Upper lobe of left lung (tissue), 6 donors: ENCODE measurements at places on chromosomes 11 and 22.

DNA sequence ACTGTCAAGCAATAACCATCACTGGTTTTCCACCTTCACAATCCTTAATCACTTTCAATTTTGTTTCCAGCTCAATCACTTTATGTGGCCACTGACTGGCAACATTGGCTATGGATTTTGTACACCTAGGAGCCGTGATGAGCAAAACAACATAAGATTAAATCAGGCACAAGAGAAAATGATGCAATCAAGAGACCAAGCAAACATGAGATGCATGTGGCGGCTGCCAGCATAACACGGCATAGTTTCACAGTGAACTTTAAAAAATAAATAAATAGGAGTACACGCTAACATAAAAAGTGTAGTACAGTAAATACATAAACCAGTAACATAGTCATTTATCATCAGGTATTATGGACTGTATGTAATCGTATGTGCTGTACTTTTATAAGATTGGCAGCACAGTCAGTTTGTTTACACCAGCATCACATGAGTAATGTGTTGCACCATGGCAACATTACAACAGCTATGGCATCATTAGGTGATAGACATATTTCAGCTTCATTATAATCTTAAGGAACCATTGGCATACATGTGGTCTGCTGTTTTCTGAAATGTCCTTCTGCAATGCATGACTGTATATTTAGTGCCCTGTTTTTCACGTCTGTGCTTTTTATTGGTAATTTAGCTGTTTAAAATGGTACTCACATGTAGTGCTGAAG is 83.3 kb upstream of the PRDM11 start:
- no peak for DNase-seq

GRCh38 chr11:121644187-121644512 is 191.4 kb upstream of the SORL1-AS1 start:
- DNase-seq, result no peak

- no peak for DNase-seq
These were observed 81.1 kb upstream of the MYOD1 start for GRCh38 chr11:17638311-17638710.

GRCh38 chr11:64259533-64260067 is 8.3 kb downstream of the PLCB3 start:
- no peak for DNase-seq

- DNase-seq, result no peak
These were observed 231.0 kb downstream of the DDX10 start for GRCh38 chr11:108895579-108896480.

DNA sequence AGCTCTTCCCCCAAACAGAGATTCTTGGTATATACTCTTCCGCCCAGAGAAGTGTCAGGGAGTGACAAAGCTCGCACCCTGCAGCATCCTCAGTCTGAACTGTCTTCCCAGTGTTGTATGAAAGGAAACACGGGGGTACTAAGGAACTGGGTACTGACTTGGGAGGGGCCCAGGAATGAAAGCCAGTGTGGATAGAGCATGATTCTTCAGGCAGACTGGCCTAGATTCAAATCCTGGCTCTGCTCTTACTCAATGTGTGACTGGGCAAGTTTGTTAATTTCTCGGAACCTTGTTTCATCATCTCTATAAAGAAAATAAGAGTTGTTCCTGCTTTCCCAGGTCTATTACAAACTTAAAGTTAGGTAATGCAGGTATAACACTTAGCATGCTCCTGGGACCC is 266.0 kb upstream of the NARS2 start:
- no peak for DNase-seq

GRCh38 chr22:39723463-39723862 is 152.9 kb downstream of the CACNA1I start:
- no peak for DNase-seq

DNA sequence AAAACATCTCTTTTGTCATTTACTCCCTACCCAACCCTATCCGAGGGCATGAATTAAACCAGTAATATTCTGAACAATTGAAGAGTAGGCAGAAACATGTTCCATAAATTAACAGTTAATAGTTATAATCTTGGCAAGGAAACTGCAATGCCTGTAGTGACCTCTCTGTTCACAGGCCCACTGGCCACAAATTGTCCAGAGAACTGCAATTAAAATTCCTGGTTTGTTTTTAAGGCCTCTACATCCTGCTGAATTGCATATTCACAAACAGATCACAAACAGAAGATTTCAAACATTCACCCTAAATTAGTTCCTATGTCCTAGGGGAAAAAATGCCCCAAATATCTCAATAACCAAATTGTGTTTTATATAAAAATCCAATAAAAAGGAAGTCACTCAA is 143.2 kb upstream of the TRPC6 start:
- no peak for DNase-seq

GRCh38 chr11:110092515-110093406 is at the start of gene ZC3H12C:
ZC3H12C (plus strand) TSS chr11:110093392; CDS start chr11:110093412, 20 bp downstream.
- DNase-seq, result peak; percentile 97

DNA sequence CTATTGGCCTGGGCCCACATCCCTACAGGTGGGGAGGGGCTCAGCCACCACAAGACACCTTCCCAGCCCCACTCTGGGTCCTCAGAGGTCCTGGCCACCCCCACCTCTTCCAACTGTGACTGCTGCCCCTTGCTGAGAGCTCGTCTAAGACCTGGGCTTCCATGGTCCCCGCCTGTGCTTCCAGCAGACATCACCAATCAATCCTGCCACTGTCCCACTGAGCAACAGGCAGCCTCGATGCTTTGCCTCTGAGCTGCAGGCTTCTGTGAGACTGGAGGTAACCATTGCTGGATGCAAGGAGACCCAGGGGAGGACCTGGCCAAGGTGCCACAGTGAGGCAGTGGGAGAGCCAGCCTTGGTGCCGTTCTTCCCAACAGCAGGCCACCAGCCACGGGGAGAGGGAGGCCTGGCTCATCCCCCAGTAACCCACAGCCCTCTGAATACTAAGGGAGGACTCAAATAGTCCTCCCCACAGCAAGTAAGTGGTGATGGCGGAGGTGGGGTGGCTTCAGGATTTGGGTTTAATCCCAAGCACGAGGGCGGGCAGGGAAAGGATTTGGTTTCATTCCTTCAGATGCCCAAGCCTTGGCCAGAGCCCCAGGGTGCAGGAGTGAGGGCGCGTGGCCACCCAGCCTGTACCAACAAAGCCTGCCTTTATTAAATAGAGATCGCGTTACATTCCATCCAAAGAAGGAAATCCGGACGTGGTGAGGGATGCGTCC is 5.5 kb upstream of the FADS3 start:
- no peak for DNase-seq

DNA sequence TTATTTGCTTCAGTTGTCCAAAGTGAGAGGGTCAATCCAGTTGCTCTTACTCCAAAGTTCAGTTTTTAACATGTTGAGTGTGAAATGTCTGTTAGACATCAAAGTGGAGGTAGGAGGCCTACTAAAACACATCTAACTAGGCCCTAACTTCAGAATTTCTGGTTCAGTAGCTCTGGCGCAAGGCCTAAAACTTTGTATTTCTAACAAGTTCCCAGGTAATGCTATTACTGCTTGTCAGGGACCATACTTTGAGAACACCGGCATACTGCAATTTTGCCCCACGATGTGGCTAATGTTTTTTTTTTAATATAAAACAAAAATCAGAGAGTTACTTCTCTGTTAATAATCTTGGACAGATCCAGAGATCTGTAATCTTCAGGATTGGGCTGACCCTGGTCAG is 72.4 kb upstream of the LRRC55 start:
- no peak for DNase-seq

DNA sequence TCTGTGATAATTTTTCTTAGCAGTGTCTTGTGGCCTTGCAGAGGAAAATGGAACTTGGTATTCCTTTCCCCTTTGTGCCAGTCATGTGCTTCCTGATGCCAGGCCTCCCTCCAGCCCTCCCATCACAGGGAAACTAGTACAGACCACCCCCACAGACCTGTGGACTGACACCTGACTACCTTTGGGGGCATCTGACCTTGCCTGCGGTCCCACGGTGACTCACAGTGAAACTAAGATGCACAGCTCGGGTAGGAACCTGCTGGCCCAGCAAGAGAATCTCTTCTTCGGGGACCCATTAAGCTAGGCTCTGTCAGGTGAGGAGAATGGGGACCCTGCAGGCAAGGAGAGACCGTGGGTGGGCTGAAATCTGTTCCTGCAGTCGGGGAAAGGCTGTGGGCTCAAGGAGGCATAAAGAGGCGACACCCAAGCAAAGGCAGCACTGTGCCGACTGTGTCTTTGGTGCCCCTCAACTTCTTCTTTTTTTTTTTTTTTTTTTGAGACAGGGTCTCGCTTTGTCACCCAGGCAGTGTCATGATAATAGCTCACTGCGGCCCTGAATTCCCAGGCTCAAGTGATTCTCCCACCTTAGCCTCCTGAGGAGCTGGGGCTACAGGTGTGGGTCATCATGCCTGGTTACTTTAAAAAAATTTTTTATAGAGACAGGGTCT is 20.8 kb upstream of the PEX26 start:
- no peak for DNase-seq
